ENCODE measurements at places on chromosomes 2 and 18.

GRCh38 chr2:174786066-174786725, 21.9 kb upstream of the CHRNA1 start:
- DNase-seq = no peak

DNA sequence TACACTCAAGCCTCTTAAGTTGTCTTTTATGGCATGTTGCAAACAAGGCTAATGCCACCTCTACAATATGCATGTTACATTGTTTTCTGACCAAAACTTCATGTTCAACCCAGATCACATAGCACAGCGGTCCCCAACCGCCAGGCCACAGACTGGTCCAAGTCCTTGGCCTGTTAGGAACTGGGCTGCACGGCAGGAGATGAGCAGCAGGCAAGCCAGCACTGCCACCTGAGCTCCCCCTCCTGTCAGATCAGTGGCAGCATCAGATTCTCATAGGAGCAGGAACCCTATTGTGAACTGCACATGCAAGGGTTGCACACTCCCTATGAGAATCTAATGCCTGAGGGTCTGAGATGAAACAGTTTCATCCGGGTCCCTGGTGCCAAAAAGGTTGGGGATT, 324.8 kb upstream of the CHAC2 start:
- no peak for DNase-seq

DNA sequence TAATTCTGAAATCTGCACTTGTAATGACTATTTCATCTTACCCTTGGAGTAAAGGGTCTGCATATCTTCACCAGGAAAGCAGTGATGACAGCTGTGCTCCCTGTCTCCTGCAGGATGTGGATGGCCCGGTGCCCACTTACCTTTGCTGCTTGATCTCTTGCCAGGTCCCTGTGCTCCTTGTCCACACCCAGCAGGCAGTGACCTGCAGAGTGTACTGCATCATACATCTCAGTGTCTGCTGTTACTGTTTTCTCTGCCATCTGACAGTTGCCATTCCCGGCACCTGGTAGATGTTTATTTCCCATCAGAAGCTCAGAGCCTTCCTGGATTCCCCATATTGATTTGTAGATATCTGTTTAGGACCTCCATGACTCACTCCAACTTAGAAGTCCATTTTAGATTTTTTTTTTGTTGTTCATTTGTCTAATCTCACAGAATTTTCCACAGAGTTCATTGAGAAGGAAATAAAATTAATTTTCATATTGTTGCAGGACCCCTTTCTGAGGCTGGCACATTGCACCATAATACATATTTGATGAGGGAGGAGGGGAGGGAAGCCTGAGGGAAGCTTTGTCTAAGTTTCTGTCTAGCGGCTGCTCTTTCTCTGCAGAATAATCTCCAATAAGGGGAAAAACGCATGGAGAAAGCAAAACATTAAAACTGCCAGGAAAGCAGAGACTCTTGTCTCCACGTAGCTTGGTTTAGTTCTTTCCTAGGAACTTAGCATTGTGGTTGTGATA, 697.5 kb upstream of the RAB6C start:
- DNase-seq = no peak

- DNase-seq = no peak
Measured at GRCh38 chr18:2961821-2962220, 51.1 kb downstream of the LPIN2 start.

DNA sequence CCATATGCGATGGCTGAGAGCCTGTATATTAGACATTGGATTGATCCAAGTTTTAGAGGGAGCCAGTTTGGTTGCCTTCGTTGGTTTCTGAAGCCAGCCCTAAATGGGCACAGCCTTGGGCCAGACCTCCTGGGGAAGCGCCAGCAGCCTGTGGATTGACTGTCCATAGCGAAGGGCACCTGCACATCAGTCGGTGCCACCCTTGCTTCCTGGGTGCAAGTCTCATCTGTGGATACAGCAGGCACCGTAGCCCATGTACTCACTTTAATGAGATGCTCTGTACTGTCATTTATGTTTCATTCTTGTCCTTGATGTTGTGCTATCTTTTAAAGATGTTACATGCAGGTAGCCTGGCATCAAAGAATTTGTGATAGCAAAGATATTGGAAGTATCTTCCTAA, 536.4 kb upstream of the NRP2 start:
- DNase-seq = no peak

DNA sequence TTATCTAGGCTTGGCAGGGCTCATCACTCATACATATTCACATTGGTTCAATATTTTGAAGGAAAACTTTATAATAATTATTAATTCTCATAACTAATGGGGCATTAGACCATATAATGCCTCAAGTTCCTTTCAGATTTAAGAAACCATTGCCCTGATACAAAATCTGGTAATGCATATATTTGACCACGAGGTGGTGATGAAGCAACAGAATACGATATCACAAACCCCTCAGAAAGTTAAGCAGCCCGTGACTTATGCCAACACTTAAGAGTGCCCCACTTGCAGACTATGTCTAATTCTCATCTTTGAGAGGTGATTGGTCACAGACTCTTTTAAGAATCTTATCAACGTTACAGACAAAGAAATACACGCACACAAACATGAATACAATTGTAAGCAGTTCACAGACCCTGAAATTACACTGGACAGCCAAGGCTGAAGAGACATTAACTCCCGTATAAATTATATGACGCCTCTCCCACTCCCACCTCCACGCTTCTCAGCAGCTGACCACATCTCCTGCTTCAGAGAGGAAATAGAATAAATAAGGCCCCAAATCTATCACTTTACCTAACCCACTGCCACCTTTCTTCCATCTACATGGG, 20.7 kb upstream of the DNAH6 start:
- DNase-seq = peak; percentile 44

GRCh38 chr2:71716697-71717624, 263.6 kb downstream of the DYSF start:
- DNase-seq = no peak

DNA sequence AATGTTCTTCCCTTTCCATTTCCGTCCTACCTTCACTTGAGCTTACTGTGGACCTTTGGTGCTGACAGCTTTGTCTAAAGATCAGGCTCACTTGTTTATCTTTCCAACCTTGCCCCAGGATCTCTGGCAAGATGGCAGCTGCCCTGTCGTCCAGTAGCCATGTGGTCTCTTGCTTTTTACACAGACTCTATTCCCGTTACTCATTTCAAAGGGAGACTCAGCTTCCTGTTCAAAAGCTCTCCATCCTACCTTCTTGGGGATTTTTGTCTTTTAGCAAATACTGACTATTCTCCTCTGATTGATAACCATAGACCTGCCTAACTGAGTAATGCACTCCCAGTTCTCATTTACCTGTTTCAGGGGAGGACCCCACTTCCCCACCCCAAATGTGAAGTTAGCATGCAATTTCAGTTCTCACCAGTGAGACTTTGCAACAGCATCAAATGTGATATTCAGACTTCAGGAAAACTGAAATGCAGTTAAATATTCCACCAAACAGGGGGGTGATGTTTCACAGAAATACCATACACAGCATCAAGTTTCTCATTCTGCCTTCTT, 184.4 kb downstream of the MYO3B start:
- no peak for DNase-seq

DNA sequence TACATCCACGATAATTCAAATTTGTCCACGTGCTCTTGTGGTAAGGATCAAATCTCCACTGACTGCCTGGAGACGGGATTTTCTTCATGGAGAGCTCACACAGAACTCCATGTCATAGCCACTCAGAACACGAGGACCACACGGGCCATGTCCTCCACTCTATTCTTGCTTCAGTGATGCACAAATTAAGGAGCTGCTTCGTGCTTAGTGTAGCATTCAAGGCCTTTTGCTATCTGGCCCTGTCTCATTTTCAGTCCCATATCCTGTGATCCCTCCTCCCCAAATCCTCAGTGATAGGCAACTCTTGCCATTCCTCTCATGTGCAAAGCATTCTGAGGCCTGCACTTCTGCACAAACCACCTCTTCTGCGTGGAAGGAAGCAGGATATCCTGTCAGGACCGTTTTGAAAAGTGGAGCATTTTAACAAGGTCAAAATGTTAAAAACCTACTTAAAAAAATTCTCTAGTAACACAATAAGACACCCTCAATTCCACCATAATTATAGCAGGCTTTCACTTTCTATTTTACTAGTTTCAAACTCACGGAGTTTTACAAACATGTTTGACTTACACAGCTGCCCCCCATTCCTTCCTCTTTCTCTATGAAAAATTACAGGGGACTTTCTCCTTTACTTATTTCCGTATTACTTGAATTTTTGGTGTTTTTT, 35.2 kb downstream of the ST3GAL5 start:
- peak; percentile 80 for DNase-seq

DNA sequence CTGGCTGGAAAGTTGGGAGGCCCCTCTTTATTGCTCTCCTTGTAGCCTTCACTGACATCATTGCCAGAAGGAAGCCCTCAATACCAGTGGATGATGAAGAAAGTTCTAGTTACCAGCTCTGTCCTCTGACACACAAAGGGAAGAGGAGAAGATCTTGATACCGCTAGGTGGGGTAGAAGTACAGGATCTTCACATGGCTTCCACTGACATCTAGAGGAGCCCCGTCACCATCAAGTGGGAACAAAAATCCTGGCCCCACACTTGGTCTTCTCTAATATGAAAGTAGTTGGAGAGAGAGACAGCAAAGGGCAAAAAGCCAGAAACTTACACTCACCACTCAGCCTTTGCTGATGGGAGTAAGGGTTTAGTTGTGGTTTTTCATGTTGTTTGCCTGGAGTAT, 12.4 kb downstream of the XIRP2 start:
- no peak for DNase-seq

GRCh38 chr2:66580166-66581049, 145.5 kb downstream of the MEIS1 start:
- no peak for DNase-seq

DNA sequence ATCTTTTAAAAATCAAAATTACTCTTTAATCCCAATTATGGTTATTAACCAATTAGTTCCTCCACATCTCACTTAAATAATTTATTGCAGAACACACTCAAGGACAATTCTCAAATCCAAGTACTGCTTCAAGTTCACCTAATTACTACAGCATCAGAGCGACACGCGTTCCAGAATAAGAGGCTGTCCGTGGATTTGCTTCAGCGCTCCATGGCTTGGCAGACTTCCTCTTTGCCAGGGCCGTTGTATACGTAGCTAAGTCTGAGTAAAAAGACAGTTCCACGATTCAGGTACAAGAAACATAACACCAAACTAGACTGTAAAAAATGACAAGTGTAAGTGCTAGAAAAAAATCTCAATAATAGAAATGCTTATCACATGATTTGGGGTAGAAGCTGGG, 153.2 kb upstream of the MYT1L start:
- DNase-seq = no peak

- no peak for DNase-seq
Measured at GRCh38 chr2:223082706-223083105, 30.7 kb downstream of the KCNE4 start.

DNA sequence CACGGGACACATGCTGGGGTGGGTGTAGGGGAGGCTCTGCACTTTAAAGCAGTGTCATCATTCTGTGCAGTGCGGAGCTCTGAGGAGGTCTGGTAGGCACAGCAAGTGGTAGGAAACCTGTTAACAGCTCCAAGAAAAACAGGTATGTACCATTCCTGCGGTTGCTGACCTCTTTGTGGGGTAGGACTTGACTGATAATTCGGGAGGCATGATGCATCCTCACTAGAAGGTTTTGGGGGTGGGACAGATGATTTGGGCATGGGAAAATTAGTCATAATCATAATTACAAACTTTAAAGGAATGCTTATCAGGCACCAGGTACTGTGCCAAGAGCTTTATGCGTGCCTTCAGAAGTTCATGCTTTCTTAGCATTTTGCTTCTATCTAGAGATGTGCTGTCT, 9.7 kb downstream of the DOK1 start:
- no peak for DNase-seq

DNA sequence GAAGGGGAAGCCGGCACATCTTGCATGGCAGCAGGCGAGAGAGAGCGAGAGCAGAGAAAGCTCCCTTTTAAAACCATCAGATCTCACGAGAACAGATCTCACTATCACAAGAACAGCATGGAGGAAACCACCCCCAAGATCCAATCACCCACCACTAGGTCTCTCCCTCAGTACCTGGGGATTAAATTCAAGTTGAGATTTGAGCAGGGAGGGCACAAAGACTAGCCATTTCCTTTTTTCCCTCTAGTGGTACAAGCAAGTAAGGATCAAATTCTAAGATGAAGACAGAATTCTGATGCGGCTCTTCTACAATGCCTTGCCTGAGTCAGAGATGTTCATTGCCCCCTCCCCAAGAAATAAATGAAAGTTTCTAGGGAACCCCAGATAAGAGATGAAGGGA, 45.6 kb upstream of the ANKRD44 start:
- no peak for DNase-seq

DNA sequence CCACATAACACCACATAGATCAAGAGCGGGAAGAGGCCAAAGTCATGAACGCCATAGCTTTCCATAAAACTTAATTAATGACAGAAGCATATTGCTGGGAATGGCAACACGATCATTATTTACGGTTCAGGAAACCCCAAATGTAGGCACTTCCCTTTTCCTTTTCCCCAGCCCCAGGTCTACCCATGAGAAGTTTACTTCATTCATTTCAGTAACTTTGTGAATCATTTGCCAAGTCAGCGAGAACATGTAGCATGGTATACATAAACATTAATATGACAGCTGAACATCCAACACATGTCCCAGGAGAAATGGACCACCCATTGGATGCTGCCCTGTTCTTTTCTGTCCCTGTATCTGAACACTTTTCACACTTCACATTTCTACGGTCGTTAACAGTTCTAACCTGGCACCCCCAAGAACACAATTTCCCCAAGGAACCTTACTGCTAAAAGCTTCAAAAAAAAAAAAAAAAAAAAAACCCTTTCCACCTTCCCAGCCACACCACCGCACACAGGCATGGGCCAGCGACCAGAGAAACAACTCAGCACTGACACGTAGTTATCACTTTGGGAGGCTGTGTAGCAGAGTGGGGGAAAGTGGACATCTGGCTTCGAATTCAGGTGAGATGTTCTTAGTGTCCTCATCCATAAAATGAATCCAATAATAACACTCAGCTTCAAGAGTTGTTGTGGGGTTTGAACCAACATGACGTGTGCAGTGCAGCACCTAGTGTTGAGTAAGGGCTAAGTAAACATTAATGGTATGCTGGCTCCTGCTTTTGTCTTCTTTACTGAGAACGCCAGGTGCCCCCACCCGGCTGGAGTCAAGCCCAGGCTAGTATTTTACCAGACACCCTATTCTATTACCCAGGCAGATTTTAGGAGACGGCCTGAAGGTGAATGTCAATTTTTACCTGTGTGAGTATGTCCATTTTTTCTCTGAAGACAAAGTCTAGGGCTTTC, 371.5 kb downstream of the LNPK start:
- no peak for DNase-seq

All from hematopoietic multipotent progenitor cell (in vitro differentiated cells).